ENCODE measurements at places on chromosomes 4 and X.

GRCh38 chr4:57156242-57156990, 46.2 kb upstream of the IGFBP7 start:
- DNase-seq: no peak

DNA sequence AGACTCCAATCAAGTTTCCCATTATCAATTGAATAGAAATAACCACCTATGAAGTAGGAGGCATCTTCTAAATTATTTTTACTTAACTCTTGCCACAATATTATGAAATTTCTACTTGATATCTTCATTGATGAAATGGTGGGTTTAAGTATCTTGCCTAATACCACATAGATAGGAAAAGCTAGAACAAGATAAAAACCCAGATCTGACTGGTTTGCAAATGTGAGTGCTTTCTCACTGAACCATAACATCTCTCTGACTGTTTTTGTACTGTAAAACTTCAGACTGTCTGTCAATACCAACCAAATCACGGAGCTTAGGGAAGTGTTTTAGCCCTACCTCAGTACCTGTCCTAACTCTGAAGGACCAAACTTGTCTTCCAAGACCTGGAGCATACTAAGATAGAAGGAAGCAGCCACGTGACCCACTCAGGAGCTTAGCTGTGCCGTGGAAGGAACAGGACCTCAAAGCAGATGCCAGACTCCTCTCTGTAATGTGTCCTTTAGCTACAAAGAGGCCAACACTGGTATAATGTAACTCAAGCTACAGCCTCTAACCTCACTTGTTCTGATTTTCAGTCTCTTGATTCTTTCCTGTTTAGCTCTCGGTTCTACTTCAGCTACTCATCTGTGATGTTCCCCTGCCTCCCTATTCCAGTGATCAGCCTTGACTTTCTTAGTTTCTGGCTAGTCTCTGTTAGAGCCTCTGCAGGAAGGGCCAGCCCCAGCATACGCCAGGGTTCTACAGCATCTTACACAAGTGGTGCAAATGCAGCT, 84.4 kb downstream of the LRP2BP start:
- no peak for DNase-seq

DNA sequence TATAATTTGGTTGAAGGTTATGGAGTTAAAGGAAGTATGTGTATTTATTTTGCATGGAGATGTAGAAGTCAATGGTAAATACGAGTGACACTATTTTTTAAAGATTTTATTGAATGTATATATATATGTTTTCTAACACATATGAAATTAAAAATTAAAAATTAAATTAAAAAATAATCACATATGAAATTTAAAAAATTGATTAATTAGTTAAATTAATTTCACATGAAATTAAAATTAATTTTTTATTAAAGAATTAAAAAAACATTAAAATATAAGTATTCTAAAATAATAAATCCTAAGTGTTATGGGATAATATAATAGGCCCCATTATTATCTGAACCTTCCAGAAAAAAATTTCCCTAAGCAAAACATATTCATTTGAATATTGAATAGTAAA, 1163.5 kb downstream of the ARAP2 start:
- DNase-seq: no peak

GRCh38 chrX:45872480-45872879, 671.8 kb upstream of the DIPK2B start:
- no peak for DNase-seq

DNA sequence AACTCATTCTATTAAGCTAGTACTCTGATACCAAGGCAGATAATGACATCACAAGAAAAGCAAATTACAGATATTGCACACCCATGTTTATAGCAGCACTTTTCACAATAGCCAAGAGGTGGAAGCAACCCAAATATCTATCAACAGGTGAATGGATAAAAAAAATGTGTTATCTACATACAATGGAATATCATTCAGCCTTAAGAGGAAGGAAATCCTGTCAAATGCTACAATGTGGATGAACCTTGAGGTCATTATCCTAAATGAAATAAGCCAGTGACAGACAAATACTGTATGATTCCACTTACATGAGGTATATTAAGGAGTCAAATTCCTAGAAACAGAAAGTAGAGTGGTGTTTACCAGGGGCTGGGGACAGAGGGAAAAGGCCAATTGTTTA, 14.3 kb downstream of the FABP2 start:
- no peak for DNase-seq

- DNase-seq: no peak
Measured at GRCh38 chr4:67712000-67712625, 11.2 kb upstream of the UBA6 start.

GRCh38 chr4:186780291-186781031, 56.8 kb upstream of the FAT1 start:
- no peak for DNase-seq

GRCh38 chr4:67700116-67700737, 728 bp downstream of the UBA6 start:
- DNase-seq: peak; percentile 21

DNA sequence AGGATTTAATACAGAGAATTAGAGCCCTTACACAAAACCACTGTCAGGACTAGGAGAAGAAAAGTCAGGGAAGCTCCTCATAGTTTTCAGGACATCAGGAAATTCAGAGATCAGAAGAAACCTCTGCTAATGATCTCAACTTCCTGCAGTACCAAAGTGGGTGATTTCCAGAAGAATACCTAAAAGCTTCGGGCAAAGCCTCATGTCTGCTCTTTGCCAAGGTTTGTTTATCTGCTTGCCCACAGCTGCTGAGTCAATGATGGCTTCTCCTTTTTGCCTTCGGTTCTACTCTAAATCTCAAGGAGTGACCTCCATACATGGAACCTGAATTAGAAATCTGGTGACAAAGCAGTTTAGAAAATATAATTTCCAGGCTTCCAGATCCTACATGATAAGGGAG, 68.4 kb downstream of the USP38 start:
- no peak for DNase-seq

Measured in muscle of arm (tissue), 14 donors.